ENCODE measurements at places on chromosomes 7 and 10.

- DNase-seq = no peak
Observed at GRCh38 chr10:104259999-104260774, 5.5 kb downstream of the GSTO1 start.

- no peak for DNase-seq
Observed at GRCh38 chr7:820341-820740, 11.9 kb upstream of the SUN1 start.

DNA sequence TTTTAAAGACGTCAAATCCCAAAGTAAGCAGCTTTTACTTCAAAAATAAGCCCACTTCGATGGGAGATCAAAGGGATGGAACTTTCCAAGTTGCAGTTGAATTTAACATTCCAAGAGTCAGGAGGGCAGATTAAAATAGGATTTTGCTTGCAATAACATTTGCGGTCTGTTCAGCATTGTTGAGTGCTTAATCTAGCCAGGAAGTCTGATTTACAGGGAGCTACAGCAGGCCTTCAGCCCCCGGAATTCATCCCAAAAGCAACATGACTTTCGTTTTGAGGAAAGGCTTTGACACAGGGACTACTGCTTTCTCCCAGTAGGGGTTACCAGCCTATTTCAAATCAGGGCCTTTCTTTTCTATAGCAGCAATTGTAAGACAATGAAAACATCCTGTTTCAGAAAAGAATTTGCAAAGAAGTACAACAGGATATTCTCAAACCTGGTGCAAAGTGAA, 279.6 kb upstream of the PITRM1 start:
- no peak for DNase-seq

- no peak for DNase-seq
Observed at GRCh38 chr10:9147475-9147874, 1093.0 kb downstream of the GATA3 start.

- DNase-seq = no peak
Observed at GRCh38 chr10:3672220-3672619, 112.8 kb downstream of the KLF6 start.

- no peak for DNase-seq
Observed at GRCh38 chr10:29553544-29554250, 81.1 kb downstream of the SVIL start.

All from NAMALWA (cell line).